Fibroblast of villous mesenchyme (primary cell): ENCODE measurements at places on chromosomes 12 and 14. TPM values are rescaled to one million over a fixed set of nuclear protein-coding genes. Genes with fewer than 3 reads are reported as not detected.

GPD1 gene
- under 0.01 TPM in 1 of 2 replicates, not detected in the other for total RNA-seq

SMCO2 gene
- under 0.01 TPM in 1 of 2 replicates, not detected in the other for total RNA-seq

GOLGA3 gene
- 133 and 148 TPM in 2 replicates for total RNA-seq

- DNase-seq, result no peak
Observed at GRCh38 chr12:25005376-25005775, 56.5 kb upstream of the BCAT1 start.

- no peak for DNase-seq
Observed at GRCh38 chr14:81991998-81992397, 458.3 kb upstream of the SEL1L start.

CLEC4E gene
- not detected in 2 replicates for total RNA-seq
